Purkinje cell (primary cell): ENCODE measurements at places on chromosomes 11 and 22. TPM values are rescaled to one million over a fixed set of nuclear protein-coding genes. Genes with fewer than 3 reads are reported as not detected.

Gene PRAME
- polyA plus RNA-seq: not detected in 2 replicates

Gene IFITM1
- 3.2 and 3.6 TPM in 2 replicates for polyA plus RNA-seq

Gene OR52E2
- polyA plus RNA-seq: not detected in 2 replicates

Gene NXPE4
- not detected in 2 replicates for polyA plus RNA-seq

Gene C11orf86
- polyA plus RNA-seq: not detected in 2 replicates

Gene DNAJB7
- not detected in 2 replicates for polyA plus RNA-seq

Gene KRTAP5-8
- polyA plus RNA-seq: not detected in 2 replicates

Gene THAP12
- polyA plus RNA-seq: 34.4 and 51.0 TPM in 2 replicates

Gene MOGAT2
- polyA plus RNA-seq: 0.94 TPM in 1 of 2 replicates, not detected in the other

Gene TOM1
- 16.2 and 20.5 TPM in 2 replicates for polyA plus RNA-seq

Gene OR51F1
- polyA plus RNA-seq: not detected in 2 replicates

Gene TIGD3
- polyA plus RNA-seq: 1.7 and 1.8 TPM in 2 replicates

Gene GGT5
- polyA plus RNA-seq: not detected in 2 replicates

Gene CFAP300
- 1.7 and 8.3 TPM in 2 replicates for polyA plus RNA-seq

Gene PITPNB
- polyA plus RNA-seq: 52.6 and 64.3 TPM in 2 replicates

Gene RNF215
- polyA plus RNA-seq: 0.75 and 2.5 TPM in 2 replicates

Gene MAPK8IP1
- polyA plus RNA-seq: 1.4 and 3.3 TPM in 2 replicates

Gene CNGA4
- polyA plus RNA-seq: not detected in 2 replicates

Gene CALCB
- not detected in 2 replicates for polyA plus RNA-seq

Gene CDC42BPG
- polyA plus RNA-seq: not detected in 2 replicates

Gene KRTAP5-2
- not detected in 2 replicates for polyA plus RNA-seq

Gene PIWIL4
- 0.34 TPM in 1 of 2 replicates, not detected in the other for polyA plus RNA-seq

Gene RASD2
- 1.9 TPM in 1 of 2 replicates, not detected in the other for polyA plus RNA-seq

Gene DRAP1
- 32.5 and 40.9 TPM in 2 replicates for polyA plus RNA-seq

Gene FOLR2
- not detected in 2 replicates for polyA plus RNA-seq

Gene FAM180B
- not detected in 2 replicates for polyA plus RNA-seq

Gene BARX2
- polyA plus RNA-seq: 0.27 TPM in 1 of 2 replicates, not detected in the other

Gene ACR
- polyA plus RNA-seq: not detected in 2 replicates

Gene OR51L1
- not detected in 2 replicates for polyA plus RNA-seq

Gene KDM4E
- polyA plus RNA-seq: not detected in 2 replicates

Gene OR56A3
- not detected in 2 replicates for polyA plus RNA-seq

Gene LRP5
- polyA plus RNA-seq: not detected in 2 replicates

Gene C1QTNF4
- polyA plus RNA-seq: 0.24 TPM in 2 replicates

Gene AHNAK
- polyA plus RNA-seq: 0.73 and 2.8 TPM in 2 replicates

Gene B3GAT3
- polyA plus RNA-seq: 6.0 and 19.2 TPM in 2 replicates

Gene UBQLN3
- not detected in 2 replicates for polyA plus RNA-seq

Gene MS4A8
- 1.8 TPM in 1 of 2 replicates, not detected in the other for polyA plus RNA-seq

Gene LDHAL6A
- polyA plus RNA-seq: 0.15 TPM in 1 of 2 replicates, not detected in the other

Gene GNAZ
- 24.5 and 27.3 TPM in 2 replicates for polyA plus RNA-seq

Gene PHOX2A
- not detected in 2 replicates for polyA plus RNA-seq

Gene MMP13
- not detected in 2 replicates for polyA plus RNA-seq

Gene NEFH
- polyA plus RNA-seq: 343 and 353 TPM in 2 replicates

Gene ARCN1
- 49.3 and 54.9 TPM in 2 replicates for polyA plus RNA-seq

Gene TSGA10IP
- polyA plus RNA-seq: 0.73 TPM in 1 of 2 replicates, not detected in the other

Gene MCAM
- 96.9 and 152 TPM in 2 replicates for polyA plus RNA-seq

Gene GRAP2
- not detected in 2 replicates for polyA plus RNA-seq

Gene SCN4B
- 5.4 and 7.2 TPM in 2 replicates for polyA plus RNA-seq

Gene PATE1
- polyA plus RNA-seq: not detected in 2 replicates
